Activated T-cell treated with anti-CD3 and anti-CD28 coated beads, Interleukin-2, amount 50 U/mL, for 24 hours (primary cell): ENCODE measurements at places on chromosomes 16 and 17.

DNA sequence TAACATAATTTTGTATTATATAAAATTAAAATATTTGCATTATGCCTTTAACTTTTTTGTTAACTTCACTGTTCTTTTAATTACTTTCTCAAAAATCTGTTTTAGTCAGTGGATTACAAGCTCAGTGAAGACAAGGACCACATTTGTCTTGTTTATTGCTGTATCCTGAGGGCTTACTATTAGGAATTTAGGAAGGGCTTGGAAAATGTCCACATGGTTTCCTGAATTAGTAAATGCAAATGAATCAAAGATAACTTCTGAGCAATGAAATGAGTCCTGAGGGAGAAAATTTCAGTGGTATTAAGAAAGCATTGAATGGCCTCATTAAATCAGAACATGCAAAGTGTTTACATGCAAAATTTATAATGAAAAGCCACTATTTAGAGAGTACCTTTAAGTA lies 1293.2 kb upstream of the GOT2 start:
- no peak for DNase-seq

GRCh38 chr17:81184555-81184954 lies 18.5 kb upstream of the AATK start:
- DNase-seq, result no peak

GRCh38 chr17:49603720-49604119 lies 28.0 kb downstream of the NXPH3 start:
- DNase-seq, result no peak

GRCh38 chr16:62068747-62069146 lies 32.5 kb upstream of the CDH8 start:
- no peak for DNase-seq

DNA sequence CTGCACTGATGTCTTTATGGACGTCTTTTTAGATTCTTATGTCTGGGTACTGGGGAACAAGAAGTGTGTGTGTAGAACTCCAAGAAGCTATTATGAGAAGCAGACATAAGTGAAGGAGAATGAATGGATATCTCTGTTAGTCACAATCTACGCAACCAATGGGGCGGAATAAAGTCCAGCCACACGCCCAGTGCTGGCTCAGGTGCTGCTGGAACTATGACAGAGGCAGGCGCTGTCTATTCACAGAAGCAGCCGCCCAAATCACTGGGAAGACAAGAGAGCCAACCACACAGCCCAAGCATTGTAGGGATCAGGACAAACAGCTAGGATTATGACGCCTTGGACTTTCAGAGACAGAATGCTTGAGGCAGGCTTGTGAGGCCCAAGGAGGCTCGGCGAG lies 43.9 kb upstream of the ICAM2 start:
- no peak for DNase-seq

- peak; percentile 53 for DNase-seq
Measured at GRCh38 chr17:39605492-39606433, 2.0 kb downstream of the NEUROD2 start.

GRCh38 chr16:19417640-19418039 lies at the start of gene TMC5:
TSS of gene TMC5 (plus strand) at chr16:19417883. CDS start at chr16:19440039, 22,156 bp downstream.
- no peak for DNase-seq

DNA sequence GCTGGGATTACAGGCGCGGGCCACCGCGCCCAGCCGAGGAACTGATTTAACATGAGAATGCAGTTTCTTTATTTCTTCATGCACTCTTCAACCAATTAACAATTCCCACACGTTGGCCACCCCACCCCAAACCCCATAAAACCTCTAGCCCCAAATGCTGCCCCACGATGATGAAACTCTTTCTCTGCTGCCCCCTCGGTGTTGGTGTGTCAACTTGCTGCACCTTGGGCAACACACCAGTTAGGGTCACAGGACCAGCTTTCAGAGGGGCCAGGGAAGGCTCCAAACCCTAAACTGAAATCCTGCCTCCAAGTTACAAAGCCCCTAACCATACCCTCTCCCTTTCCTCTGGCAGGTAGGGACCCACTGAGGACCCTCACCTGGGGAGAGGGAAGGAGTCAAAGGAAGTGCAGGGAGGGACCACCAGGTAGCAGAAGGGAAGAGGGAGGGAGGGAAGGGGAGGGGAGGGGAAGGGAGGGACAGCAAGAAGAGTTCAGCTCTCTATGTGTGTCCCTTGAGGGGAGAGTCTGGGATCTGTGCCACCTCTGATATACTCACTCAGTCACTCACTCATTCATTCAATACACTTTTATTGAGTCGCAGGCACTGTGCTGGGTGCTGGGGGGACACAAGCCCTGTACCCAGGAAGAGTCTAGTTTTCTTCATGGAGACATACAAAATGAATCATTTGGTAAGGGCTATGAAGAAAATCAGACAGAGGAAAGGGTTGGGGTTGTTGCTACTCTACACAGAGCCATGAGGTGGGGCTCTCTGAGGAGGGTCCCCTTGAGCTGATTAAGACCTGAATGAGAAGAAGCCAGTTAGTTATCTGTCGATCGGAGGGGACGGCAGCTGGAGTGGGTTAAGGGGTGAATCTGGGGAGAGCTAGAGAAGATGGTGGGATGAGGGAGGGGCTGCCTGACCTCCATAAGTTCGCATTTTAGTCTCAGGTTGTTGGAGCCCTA lies 3.9 kb downstream of the PLXDC1 start:
- DNase-seq, result no peak

DNA sequence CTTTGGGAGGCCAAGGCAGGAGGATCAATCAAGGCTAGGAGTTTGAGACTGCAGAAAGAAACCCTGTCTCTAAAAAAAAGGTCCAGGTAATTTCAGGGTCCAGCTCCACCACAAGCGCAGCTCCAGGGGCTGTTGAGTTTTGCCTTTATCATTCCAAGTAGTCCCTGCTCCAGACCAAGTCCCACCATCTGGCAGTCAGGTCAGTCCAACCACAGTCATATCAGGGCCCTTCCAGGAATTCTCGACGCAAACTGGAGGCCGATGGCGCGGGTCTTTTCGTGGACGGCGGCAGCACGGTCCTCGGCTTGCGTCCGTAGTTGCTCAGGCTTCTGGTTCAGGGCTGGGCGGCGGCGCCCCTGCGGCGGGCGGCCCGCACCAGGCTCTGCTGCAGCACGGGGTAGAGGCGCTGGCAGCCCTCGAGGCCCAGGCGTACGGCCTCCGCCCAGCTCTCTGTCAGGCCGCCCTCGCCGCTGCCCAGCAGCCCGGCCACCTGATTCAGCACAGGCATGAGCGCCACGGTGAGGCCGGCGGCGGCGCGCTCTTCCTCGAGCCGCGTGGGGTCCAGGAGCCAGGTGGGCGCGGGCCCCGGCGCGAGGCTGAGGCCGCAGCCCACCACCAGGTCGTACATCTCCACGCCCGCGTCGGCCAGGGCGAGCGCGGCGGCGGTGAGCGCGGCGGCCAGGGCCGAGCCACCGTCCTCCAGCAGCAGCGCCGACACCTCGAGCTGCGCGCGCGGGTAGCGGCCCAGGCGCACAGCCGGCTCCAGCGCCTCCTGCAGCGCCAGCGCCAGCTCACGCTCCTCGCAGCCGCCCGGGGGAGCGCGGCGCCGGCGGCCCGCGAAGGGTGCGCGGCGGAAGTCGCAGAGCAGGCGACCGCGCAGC lies 752 bp downstream of the EXOSC6 start:
- DNase-seq, result no peak

DNA sequence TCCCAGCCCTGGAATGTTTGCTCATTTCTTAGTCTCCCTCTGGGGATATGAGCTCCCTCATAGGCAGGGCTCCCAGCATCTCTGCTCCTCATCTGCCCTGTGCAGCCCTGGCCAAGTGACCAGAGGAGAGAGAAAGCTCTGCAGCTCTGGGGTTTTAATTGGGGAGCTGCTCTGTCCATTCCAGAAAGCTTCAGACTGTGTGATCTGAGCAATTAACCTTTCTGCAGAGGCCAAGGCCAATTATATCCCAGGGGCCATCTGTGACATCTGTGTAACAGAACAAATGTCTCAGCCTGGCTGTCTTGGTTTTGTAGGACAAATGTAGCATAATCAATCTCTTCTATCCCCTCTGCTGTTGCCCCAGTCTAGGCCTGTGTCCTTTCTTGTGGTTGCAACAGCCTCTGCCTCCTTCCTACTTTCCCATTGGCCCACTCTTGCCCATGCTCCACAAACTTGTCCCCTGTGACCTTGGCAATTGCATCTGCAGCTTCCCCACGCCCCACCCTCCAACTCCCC lies 156.0 kb downstream of the GSG1L start:
- DNase-seq, result no peak
